ENCODE measurements at places on chromosomes 6 and 20.

DNA sequence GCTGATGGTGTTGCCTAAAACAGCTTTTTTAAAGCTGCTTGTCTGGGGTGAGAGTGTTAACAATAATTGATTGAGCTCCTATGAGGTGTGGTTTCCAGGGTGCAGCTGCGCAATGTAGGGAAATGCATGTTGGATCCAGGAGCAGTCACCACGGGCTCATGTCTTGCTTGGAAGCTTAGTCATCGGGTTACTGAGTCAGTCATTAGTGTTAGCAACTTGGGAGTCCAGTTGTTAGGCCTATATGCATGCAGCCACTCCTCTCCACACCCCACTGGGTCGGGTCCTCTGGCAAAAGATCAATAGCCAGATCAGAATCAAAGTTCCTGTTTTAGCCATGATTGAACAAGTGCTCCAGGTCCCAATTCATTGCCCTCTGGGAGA lies 271.7 kb upstream of the CHD6 start:
- no peak for DNase-seq

- DNase-seq: peak; percentile 63
Observed at GRCh38 chr20:31698803-31699718, 23.6 kb downstream of the BCL2L1 start.

GRCh38 chr6:134431421-134431859 lies 113.5 kb upstream of the SGK1 start:
- no peak for DNase-seq

GRCh38 chr20:48738399-48739304 lies 89.1 kb downstream of the PREX1 start:
- DNase-seq: peak; percentile 53

- DNase-seq: peak; percentile 94
Observed at GRCh38 chr6:62285612-62286469, at the start of gene KHDRBS2. KHDRBS2 (minus strand) TSS chr6:62286225.

DNA sequence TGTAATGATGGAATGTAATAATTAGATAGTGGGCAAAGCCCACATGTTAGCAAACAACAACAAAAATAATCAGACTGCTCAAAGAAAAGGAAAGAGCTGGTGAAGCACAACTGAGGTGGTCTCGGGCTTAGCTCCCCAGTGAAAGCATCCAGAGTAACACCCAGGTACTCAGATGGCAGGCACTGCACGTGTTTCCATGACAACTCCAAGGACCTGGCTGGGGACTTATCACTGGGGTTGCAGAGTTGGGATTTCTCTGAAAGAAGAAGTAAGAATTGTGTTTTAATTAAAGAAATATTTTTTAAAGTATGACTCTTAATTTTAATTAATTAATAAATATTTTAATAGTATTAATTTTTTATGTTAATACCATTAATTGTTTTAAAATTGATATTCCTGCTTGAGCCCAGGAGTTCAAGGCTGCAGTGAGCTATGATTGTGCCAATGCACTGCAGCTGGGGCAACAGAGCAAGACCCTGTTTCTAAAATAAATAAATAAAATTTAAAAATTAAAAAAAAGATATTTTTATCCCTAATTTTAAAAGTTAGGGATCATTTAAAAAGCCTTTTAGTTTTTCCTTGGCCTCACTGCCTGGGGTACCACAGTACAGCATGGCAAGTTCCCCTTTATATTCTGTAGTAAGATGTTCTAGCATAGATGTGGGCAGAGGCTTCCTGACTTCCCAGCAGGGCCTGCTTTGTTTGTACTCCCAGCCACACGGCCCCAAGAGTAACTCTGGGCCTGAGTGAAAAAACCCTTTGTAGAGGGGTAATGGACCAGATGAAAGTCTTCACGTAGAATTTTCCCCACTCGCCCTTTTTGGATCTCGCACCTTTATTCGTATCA lies 42.2 kb upstream of the UST start:
- DNase-seq: peak; percentile 31

DNA sequence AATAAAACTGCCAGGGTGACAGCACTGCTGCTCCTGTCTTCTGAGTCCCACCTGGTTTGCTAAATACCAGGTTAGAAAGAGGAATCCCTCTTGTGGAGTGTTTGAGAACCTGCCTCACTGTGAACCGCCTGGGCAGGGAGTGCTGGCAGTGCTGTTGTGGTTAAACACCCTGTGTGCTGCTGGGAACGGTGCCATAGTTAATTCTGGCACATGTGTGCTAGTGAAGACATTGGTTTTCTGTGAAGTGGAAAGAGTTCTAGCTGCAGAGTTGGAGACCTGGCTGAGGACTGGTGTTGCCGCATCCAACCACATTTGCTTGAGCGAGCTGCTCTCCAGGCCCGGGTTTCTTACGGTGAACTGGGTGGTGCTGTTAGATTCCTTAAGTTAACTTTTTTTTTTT lies 72.7 kb downstream of the IGF2R start:
- DNase-seq: peak; percentile 63

DNA sequence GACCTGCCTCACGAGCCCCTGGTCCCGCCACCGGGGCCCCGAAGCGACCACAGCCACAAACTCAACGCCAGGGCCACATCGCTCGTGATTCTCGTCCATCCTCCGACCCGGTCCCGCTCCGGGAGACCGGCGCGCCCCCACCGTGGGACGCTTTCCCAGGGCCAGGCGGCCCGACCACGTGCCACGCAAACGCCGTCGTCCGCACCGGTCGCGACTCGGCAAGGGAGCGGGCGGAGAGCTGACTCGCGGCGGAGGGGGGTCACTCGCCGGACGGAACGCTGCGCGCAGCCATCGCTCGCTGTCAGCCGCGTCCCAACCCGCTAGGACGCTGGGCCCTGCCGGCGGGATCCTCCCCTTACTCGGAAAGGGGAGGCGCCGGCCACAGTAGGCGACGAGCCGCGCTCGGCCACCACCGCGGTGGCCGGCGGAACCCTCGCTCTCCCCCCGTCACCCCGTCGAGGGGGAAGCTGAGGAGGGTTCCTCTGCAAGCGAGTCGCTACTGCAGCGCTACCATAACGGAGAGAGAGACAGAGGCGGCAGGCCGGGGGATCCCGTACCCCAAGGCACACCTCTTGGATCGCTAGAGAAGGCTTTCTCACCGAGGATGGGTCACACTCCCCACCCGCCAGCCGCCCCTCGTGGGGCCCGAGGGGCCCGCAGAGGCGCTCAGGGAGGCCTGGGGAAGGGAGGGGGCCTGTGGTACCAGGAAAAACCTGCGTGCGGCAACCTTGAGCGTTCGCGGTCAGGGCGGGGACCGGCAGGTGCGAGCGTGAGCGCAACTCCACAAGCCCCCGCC lies 511.8 kb upstream of the ZNF337 start:
- DNase-seq: peak; percentile 3

DNA sequence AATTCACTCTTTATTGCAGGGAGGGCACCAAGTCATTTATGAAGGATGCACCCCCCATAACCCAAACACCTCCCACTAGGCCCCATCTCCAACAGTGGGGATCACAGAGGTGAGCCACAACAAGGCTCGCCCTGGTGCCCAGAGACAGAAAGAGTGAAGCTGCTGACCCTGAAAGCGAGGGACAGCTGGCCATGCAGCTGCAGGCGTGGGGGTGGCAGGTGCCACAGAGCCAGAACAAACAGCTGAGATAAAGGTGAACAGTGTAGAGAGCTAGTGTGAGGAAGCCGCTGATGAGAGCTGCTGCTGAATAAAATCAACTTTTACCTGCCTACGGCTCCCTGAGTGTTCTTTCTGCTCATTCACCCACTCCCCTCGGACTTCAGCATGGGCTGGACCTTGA lies 18.8 kb upstream of the RGS17 start:
- DNase-seq: no peak

- peak; percentile 38 for DNase-seq
Observed at GRCh38 chr6:88492824-88493223, 326.7 kb upstream of the CNR1 start.

DNA sequence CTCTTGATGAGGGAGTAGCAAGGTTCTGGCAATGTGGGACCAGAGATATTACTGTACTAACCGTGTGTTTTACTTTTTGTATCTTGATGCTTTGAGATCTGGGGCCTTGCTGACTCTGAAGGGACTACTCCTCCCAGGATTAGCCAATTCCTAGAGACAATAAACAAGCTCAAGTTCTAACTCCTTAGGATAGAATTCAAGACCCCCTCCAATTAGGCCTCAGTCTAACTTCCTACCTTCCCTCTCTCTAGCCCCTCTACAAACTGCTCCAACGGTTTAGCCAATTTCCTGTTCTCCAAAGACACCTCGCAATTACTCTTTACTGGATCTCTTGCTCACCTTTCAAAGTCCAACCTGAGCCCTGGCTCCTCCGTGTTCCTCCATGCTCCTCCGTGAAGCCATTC lies 158.7 kb upstream of the JARID2 start:
- no peak for DNase-seq

DNA sequence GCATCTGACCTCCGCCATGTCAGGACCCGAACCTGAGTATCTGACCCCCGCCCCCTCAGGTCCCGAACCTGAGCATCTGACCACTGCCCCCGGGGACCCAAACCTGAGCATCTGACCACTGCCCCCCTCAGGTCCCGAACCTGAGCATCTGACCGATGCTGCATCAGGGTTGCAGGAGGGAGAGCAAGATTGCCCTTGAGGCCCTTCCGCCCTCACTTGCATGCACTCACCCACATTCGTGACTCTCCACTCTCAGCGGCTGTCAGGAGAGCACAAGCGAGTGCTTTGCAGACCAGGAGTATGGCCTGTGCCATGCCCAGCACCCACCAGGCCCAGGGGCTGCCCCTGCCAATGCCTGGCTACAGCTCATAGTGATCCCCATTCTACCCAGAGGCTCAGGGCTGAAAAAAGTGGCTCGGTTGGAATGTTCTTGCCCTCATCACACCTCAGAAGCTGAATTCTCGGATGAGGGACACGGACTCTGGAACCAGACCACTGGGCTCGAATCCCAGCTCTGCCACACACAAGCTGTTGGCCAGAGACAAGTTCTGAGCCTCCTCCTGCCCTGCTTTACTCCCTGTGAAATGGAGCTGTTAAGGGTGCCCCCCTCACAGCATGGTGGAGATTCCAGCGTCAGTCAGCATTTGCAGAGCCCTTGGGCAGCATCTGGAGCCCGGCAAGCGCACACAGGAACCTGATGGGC lies 82.1 kb downstream of the DLL1 start:
- DNase-seq: no peak

GRCh38 chr6:43748765-43749164 lies 21.2 kb upstream of the VEGFA start:
- no peak for DNase-seq

DNA sequence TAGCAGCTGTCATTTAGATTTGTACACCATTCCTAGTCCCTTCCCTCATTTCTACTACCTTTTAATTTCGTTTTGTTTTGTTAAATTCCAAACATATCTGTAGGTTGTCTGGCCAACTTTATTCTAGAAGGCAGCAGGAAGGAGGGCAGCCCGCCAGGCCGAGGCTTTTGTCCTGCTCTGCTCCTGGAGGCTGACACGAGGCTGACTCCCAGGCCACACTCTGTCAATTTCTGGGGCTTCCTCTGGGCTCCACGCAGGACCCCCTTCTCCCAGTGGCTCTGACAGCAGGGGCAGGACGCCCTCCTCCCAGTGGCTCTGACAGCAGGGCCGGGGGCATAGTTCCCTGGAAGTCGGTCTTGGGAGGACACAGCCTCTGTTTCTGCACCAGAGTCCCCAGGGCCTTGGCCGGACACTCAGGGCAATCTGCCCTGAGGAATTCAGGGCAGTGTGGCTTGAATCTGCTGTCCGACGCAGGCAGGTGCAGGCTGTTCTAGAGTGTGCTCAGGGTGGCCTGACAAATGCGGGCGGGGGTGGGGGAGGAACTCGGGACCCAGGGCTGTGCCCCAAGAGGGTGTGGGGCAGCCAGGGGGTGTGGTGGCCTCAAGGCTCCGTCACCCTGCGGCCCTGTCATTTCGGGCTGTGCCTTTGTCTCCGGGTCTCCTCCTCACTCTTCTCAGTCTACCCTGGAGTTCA lies 11.8 kb downstream of the SMOC2 start:
- no peak for DNase-seq

GRCh38 chr6:143878272-143878760 lies 14.0 kb downstream of the ZC2HC1B start:
- DNase-seq: no peak

DNA sequence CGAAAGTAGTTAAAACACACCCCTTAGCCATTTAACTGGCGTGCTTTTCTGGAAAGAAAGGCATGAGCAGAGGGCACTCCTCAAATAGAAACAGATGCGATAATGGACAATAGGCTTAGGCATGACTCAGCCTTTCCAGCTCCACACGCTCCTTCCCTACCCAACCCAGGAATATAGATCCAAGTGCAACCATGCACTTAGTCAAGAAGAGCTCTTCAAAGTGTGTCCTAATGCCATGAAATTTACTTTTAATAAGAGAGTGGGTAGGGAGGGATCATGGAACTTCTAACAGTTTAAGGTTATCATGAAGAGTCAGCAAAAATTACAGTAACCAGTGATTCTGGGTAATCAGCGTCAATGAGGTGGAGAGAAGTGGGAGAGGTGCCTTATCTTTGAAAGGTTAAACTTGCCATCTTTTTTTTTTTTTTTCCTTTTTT lies 2.4 kb upstream of the EFHC1 start:
- no peak for DNase-seq
